Sigmoid colon (tissue), 7 donors: ENCODE measurements at places on chromosomes 5 and 9. TPM values are rescaled to one million over a fixed set of nuclear protein-coding genes. Genes with fewer than 3 reads are reported as not detected.

- no peak for DNase-seq
Observed at GRCh38 chr9:91416096-91416712, 7.4 kb downstream of the NFIL3 start.

The THBS4 gene
- total RNA-seq: 585 TPM

DNA sequence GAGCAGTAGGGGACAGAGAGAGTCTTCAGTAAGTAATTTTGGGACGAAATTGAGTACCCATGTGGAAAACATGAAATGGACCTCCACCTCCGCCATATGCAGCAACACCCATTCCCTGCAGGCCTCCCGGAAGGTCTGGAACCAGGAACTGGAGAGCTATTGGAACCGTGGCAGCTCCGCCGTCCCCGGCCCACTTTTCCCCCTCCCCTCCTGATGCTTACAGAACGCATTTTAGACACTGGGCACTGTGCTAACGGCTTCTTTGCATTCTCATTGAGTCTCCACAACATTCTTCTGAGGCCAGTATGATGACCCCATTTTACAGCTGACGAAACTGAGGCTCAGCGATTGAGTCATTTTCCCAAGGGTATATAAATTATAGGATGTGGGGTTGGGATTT lies 20.4 kb upstream of the ZBTB43 start:
- DNase-seq: no peak

GRCh38 chr5:140042643-140043507 lies at the start of gene NRG2:
Gene NRG2, minus strand, starts transcription at chr5:140043299.
- peak; percentile 90 for DNase-seq

The CNTFR gene
- total RNA-seq: 6.1 TPM

GRCh38 chr9:104961238-104961637 lies 33.3 kb upstream of the ABCA1 start:
- DNase-seq: no peak

The PCSK5 gene
- total RNA-seq: 14.3 TPM

The ORM2 gene
- not detected for total RNA-seq
